T-cell (primary cell): ENCODE measurements at places on chromosomes 4 and X.

GRCh38 chr4:161920304-161921052 is 243.3 kb downstream of the FSTL5 start:
- DNase-seq: no peak

- DNase-seq: no peak
Observed at GRCh38 chrX:154467556-154467955, 9.5 kb downstream of the PLXNA3 start.

- DNase-seq: no peak
Observed at GRCh38 chr4:90025248-90025647, 101.9 kb upstream of the CCSER1 start.

DNA sequence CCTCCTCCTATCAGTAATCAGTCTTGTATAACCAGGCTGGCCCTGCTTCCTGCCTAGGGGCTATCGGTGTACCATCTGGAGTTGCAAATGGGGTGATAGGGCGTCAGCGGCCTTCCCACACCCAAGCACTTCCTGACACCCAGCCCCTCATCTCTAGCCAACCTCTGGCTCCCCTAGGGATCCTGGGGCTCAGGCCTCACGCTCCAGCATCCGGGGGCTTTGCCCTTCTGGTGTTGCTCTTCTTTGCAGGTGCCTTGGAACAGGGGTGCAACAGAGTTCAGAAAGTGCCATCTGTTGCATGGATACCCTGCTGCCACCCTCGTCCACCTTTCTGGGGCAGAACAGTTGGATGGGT is 4.1 kb downstream of the IL9R start:
- DNase-seq: no peak

DNA sequence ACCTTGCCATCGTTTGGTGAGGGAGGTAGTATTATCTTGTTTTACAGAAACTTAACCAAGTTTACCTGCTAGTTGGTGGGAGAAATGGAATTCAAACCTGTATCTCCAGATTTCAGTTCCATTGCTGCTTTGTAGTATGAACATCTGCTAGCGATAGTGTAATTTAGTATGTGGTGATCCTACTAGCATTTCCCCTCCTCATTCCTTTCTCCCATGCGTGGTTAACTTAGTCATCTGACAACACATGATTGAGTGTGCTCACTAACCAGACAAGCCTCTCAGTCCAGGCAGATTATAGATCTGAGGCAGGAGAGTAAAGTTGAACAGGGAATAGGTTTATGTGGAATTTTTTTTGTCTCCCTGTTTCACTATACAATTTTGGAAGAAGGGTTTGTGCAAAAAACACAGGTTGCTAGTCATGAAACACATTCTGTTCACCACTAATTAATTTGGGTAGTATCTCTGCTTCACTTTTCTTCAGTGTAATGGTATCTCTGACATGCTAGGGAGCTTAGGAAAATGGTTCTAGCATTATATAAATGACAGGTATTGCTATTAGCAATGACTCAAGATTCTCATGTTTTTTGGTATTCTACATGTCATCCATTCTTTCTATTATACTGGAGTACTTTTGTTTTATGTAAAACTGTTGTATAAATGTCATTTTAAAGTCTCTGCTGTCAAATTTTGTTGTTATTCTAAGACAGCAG is 21.7 kb downstream of the RBPJ start:
- no peak for DNase-seq

DNA sequence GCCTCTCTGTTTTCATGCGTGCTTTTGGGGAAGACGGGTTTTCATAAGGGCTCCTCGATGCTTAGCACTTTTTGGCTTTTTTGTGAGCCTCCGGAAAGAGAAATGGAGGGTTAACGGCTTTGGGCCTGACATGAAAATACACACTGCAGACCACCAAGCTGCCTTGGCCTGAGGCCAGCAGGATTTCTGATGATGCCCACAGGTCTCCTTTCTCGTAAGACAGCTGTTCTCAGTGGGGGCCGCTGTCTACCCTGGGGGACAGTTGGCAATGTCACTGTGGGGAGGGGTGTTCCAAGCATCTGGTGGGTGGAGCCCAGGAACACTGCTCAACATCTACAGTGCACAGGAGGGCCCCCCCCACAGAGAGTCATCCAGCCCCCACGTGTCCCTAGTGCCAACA is 29.4 kb upstream of the CLDN34 start:
- no peak for DNase-seq

- no peak for DNase-seq
Observed at GRCh38 chr4:87824352-87824751, 8.4 kb upstream of the MEPE start.

DNA sequence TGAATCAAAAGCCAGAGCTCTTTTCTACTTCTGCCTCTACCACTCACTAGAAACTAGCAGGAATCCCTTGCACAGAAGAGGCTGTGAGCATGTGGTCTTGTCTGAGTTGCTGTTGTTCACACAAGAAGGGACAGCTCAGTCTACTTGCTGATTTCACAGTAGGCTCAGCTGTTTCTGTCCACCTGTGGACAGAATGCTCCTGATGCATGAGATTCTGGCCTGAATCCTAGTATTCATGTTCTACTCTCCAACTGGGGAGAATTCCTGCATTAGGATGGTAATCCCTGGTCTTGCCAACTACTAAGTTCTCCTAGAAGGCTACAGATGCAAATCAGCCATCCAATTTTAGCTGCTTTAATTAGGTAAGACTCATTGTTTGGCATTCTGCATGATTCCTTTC is 112.8 kb downstream of the PPA2 start:
- DNase-seq: no peak

- no peak for DNase-seq
Observed at GRCh38 chrX:120769576-120770341, 105.9 kb downstream of the CT47B1 start.
